CD4-positive, alpha-beta T cell treated with Interleukin-1 beta for 1 hour (primary cell): ENCODE measurements at places on chromosomes 1 and 21.

GRCh38 chr1:237115035-237115434 lies 73.1 kb downstream of the RYR2 start:
- no peak for DNase-seq

DNA sequence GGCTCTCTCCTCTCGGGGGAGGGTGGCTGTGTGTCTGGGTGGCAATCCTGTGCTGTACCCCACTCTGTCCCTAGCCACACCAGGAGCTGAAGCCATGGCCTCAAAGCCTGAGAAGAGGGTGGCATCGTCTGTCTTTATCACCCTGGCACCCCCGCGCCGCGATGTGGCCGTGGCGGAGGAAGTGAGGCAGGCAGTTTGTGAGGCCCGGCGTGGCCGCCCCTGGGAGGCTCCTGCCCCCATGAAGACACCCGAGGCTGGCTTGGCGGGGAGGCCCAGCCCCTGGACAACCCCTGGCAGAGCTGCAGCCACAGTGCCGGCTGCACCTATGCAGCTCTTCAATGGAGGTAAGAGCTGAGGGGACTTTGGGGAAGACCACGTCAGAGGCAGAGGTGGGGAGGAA lies 6.3 kb downstream of the FBLIM1 start:
- DNase-seq: no peak

DNA sequence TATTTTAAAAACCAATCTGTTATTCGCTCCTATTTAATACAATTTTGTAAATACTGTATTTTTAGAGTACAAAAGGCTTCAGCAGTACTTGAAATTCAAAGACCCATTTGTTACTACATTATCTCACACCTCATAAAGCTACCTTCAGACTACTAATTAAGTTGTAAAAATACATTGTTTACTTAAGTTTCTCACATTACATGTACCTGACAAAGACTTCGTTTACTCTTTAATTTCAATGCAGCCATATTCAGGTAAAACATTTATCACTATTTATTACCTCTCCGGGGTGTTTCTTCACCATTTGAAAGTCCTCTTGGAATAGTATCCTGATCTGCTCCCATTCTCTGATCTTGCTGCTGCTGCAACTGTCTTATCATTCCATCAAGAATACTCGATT lies 55.2 kb downstream of the BRWD1 start:
- no peak for DNase-seq

- DNase-seq: no peak
These were observed 4.7 kb downstream of the ELF3 start for GRCh38 chr1:202014915-202015661.

DNA sequence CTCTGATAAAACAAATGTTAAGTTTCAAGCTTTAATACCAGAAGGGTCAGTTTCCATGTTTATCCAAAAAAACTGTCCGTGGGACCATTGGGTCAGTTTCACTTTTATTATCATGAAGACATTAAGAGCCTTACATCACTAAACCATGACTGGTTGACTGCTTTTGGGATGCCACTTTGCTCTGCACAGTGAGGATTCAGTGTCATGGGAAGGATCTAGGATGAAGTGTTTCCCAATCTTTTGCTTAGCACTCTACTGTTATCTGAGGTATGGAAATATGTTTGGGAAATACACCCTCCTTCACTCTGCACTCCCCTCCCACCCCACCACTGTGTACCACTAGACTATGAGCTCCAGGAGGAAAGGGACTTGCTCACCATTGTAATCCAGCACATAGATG lies 16.3 kb downstream of the RPS6KC1 start:
- DNase-seq: no peak

GRCh38 chr1:8551057-8551456 lies 233.1 kb downstream of the SLC45A1 start:
- no peak for DNase-seq

- no peak for DNase-seq
These were observed 24.9 kb upstream of the CTPS1 start for GRCh38 chr1:40954626-40955025.

- DNase-seq: peak; percentile 67
These were observed 24.8 kb upstream of the TMEM51 start for GRCh38 chr1:15128520-15129313.

DNA sequence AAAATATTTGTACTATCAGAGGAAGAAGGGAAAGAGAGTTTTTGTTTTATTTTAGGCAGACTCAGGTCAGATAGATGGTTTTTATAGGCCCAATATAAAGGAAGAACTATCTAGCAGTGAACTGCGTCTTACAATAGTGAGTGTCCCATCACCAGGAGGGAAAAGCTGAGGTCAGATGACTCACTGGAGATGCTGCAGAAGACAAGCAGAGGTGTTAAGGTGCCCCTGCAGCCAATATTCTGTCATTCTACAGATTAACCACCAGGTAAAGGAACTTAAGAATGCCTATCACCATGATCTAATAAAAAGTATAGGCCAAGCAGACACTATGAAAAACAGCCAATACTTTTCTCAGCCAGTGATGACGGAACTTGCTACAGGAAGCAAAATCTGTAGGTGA lies 29.6 kb downstream of the IVNS1ABP start:
- DNase-seq: no peak

GRCh38 chr1:183887826-183888819 lies 83.2 kb downstream of the RGL1 start:
- DNase-seq: no peak

- DNase-seq: no peak
These were observed 155.7 kb downstream of the PTPRU start for GRCh38 chr1:29392036-29392435.

- DNase-seq: no peak
These were observed 769 bp downstream of the SV2A start for GRCh38 chr1:149916898-149917252.

GRCh38 chr1:179295164-179295755 lies 1.7 kb downstream of the SOAT1 start:
- peak; percentile 21 for DNase-seq

GRCh38 chr1:42146626-42147320 lies 6.4 kb upstream of the GUCA2B start:
- DNase-seq: peak; percentile 68

DNA sequence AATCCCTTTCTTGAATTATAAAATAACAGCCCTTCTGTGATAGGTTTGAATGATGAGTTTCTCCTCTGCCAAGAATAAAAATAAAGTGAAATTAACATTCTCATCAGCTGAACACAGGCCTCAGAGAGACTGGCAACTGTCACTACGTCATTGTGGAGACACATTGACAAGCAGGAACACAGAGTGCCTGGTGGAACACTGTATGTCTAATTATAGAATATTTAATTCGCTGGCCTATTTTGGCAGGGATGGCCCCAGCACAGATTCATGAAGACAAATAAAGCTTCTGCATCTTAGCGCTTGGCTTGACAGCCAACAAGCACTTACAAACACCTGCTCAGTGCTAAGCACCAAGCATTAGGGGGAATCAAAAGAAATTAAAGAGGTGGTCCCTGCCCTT lies 52.0 kb upstream of the SMYD2 start:
- no peak for DNase-seq

DNA sequence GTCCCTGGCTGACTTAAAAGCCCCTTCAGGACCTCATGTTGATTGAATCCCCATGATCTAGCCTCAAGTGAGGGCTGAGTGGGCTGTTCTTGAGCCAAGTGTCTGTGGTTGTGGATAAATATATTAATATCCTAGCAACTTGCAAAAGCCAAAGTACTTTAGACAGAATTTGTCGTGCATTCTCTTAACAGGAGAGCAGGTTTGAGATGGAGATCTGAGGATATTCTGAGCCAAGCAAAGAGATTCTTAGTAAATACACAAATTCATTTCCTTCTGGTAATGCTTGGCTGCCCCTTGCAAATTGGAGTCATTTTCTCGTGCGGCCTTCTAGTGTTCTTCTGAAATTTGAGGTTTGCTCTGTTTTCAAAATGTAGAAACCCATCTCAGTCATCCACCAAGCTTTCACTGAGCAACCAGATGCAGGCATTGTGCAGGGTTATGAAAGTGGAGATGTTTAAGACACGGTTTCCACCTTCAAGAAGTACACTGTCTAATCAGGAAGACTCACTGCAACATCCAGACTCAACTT lies 242.1 kb upstream of the JUN start:
- DNase-seq: no peak

- DNase-seq: no peak
These were observed 17.3 kb upstream of the C1orf159 start for GRCh38 chr1:1132956-1133750.

GRCh38 chr21:42567861-42568260 lies 54.2 kb downstream of the SLC37A1 start:
- DNase-seq: no peak

- DNase-seq: peak; percentile 37
These were observed 55.7 kb upstream of the NADK start for GRCh38 chr1:1833916-1834325.

GRCh38 chr1:81493102-81493869 lies 307.4 kb upstream of the ADGRL2 start:
- no peak for DNase-seq

- no peak for DNase-seq
These were observed 347.8 kb downstream of the HHAT start for GRCh38 chr1:210676539-210676938.
